ENCODE measurements at places on chromosomes 6 and 20.

DNA sequence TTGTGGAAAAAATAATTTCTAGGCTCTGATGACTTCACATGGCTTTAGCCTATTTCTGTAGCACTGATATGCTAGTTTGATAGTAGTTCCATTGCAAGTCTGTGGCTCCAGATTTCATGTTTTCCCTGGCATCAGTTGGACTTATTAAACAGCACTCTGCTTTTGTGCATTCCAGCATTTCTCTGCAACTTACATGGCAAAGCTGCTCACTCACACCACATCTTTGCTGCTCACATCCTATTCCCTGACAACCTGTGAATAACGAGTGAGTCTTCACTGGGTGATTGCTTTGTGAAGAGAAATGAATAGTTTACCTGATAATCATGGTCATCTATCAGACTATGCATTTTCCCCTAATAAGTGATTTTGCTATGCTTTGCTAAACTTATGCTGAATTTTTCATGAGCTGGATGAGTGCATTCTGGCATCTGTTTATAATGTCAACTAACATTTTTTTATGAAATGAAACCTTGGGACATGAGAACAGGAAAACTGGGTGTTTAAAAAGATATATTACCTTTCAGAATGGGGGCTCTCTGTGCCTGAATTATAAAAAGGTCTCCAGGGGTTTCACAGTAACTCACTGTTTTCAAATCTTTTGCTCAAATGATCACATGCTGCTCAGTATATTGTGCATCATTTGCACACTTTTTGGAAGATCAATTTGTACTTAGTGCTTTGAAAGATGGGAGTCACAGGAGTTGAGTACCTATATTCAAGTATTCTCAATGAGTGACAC lies 301.8 kb downstream of the TBC1D32 start:
- no peak for DNase-seq

- DNase-seq, result no peak
Observed at GRCh38 chr20:57435498-57436222, 44.5 kb downstream of the RBM38 start.

GRCh38 chr6:475314-475713 lies 83.8 kb downstream of the IRF4 start:
- DNase-seq, result no peak

- no peak for DNase-seq
Observed at GRCh38 chr6:118648866-118649554, 2.4 kb downstream of the CEP85L start.

DNA sequence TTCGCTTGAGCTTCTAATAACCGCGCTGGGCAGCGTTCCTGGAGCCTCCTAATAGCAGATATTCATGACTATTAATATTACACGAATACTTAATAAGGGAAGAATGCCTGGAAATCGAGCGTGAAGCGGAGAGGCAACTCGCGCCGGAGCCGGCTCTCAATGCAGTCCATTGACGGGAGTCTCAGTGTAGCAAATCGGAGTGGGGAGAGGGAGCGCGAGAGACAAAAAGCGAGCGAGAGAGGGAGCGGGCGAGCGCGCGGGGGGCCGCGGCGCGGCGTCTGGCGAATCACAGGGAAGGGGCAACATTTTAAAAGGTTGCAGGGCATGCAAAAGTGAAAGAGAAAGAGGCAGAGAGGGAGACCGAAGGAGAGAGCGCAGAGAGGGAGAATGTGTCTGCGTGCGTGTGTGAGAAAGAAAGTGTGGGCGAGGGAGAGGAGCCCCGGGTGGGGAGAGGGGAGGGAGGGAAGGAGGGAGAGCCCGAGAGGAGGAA lies 2.9 kb downstream of the TFAP2A start:
- peak; percentile 31 for DNase-seq

DNA sequence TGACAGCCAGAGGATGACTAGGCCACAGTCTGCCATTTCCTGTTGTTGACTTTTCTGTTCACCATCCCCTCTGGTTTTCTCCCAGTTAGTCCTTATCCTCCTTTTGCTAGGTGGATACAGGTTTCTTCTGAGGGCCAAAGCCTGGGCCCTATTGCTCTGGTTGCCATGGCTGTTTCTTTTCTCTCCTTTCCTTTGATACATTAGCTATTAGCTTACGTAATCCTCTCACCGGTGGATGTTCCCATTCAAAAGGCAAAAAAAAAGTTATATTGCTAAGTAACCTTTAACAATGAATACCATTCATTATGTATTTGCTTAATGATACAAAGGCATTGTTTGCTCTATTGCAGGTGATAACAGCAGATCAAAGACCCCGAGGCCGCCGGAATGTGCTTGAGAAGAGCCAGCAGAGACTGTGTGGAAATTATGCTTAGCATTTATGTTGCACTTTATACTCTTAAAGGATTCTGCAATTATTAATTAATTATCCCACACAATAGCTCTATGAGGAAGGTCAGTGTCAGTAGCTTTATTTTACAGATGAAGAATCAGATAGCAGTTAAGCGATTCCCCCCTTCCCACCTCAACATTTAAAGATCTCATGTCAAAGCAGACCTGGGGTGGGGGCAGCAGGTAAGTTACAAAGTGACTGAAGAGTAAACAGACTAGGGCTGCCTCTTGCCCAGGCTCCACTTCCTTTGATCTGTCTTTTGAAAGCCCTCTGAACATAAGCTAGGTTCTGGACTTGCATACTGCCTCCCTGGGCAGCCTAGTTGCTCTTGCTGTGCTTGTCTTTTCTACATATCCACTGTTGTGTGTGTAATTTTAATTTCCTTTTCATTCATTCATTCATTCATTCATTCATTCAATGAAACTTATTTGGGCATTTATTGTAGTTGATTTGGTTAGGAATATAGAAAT lies 14.5 kb upstream of the TFB1M start:
- no peak for DNase-seq

DNA sequence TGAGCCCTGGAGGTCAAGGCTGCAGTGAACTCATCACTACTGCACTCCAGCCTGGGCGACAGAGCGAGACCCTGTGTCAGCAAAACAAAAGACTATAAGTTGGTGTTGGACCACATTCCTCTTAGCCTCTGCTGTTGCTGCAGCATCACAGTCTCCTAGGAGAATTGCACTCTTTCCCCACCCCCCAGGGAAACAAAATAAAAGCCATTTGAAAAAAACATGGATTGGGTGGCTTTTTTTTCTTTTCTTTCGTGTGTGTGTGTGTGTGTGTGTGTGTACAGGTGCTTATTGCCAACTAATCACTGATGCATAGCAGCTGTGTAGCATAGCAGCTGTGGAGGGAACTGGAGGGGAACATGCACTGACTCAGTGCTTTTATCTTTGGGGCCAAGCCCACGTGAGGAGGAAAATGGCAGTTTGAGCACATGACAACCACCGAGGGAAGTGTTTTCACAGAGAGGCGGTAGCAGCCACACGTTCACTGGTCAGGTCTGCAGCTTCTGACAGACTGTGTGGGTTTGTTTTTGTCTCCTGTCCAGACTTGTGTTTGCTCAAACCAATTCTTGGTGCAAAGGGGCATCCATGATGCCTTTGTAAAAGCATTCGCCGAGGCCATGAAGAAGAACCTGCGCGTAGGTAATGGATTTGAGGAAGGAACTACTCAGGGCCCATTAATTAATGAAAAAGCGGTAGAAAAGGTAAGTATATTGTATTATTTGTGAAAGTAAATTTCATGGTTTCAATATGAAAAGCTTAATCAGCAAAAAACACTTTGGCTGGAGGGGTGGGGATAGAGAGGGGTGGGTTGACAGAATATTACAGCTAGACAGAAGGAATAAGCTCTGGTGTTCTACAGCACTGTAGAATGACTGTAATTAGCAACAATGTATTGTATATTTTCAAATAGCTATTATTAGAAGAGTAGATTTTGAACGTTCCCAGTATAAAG lies 27.7 kb downstream of the ALDH5A1 start:
- no peak for DNase-seq

DNA sequence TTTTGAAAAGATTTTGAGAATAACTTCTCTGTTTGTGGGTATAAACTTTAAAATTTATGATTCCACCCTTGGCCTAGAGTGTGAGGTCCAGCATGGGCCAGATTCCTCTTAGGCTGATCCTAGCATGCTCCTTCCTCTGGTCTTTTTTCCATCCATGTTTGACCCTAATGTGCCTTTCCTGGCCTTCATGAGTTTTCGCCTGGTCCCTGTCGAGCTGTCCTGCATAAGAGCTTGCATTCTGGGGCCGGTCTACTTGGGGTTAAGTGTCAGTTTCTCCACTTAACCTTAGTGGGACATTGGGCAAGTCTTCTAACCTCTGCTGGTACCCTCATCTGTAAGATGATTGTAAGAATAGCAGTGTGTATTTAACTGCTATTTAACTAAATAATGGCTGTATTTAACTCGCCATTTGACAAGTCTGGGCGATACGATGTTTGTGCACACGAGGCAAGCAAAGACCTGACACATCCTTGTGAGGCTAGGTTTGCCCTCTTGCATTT lies 40.7 kb upstream of the TAGAP start:
- no peak for DNase-seq

DNA sequence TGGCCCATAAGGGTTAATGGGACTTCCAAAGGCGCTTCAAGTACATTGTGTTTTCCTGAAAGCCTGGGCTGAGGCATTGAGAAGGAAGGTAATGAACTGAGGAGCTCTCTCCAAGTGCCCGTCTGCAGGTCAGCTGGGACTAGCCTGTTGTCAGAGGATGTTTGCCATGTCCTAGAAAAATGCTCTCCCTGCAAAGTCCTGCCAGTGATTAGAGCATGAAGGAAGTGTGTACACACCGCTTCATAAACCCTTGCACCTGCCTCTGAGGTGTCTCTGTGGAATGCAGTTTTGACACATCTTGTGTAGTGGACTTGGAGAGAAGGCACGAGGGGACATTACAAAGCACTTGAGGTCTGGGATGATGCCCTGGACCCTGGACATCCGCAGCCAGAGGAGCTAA lies 506.7 kb downstream of the KIF16B start:
- DNase-seq, result no peak

DNA sequence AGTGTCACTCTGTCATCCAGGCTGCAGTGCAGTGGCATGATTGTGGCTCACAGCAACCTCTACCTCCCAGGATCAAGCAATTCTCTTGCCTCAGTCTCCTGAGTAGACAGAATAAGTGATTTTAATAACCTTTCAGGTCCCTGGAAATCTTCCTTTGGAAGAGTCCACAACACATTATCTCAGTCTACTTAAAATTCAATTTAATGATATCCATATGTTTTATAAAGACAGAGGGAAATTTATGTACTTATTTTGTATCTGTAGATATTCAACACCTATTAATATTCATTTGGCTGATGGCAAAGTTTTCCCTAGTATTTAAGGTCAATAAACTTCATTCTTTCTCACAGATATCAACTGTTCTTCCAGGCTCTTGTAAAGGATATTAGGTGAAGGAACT lies 881.4 kb upstream of the GJE1 start:
- no peak for DNase-seq

DNA sequence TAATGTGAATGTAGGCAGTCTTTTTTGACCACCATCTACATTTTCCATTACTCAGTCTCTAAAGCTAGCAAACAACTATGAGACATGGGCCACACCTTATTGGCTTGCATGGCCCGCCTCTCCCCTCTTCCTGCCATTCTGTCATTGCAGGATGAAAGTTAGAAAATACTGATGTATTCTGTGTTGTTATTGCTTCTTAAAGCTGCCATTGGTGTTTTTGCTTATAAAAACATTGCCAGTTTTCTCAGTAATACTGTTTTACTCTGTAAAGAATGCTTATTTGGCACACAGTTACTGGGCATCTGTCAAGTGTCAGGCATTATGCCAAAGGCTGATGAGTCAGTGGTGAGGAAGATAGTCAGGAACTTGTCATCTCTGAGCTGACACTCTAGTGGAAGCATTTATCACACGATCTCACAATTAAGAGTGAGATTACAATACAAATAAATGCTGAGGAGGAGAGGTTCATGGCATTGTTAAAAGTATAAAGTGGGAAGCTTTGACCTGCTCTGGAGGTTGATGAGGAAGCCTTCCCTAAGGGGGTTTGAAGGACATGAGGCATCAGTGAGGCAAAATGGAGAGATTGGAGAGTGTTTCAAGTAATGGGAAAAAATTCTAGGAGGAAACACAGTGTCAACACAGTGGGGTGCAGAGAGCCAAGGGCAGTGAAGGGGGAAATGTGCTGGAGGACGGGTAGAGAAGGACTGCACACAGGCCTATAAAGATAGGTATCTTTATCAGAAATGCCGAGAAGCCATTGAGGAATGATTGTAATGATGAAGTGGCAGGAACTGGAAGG lies 14.7 kb downstream of the KLHL32 start:
- DNase-seq, result peak; percentile 70

DNA sequence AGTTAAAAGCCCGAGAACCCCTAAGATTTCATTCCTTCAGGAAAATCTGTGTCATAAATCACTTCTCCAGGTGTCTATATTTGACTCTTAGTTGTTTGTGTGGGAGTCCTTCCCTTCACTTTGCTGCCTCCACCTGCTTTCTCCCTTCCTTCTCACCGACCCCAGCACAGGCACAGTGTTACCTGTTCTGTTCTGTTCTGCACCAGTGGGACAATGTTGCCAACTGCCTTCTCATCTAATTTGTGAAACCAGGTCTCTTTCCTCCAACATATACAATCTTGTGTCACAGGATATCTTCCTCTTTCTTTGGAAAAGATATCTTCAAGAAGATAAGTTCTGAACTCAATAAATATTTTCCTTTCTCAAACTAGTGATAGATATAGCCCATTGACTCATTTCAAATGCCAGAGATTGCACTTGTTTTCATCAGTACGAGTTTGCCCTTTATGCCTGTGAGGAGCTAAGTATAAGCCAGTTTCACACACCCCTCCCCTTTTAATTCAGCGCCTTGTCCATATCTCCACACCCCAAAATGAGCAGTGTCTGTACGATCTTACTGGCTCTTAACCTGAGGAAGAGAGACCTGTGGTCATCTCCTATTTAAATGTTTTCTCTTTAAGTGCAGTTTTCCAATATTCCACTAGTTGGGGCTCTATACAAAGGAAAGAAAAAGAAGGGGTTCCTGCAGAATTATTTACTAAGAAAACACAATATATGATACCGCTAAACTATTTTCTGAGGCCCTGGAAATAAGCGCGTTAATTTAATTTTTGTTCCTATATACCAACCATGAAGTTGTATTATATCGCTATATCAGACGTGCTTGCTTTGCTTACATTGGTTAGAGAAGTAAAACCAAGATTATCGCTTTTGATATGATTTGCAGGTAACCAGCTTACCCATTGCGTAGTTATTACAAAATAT lies 81.6 kb upstream of the PREP start:
- DNase-seq, result peak; percentile 62

DNA sequence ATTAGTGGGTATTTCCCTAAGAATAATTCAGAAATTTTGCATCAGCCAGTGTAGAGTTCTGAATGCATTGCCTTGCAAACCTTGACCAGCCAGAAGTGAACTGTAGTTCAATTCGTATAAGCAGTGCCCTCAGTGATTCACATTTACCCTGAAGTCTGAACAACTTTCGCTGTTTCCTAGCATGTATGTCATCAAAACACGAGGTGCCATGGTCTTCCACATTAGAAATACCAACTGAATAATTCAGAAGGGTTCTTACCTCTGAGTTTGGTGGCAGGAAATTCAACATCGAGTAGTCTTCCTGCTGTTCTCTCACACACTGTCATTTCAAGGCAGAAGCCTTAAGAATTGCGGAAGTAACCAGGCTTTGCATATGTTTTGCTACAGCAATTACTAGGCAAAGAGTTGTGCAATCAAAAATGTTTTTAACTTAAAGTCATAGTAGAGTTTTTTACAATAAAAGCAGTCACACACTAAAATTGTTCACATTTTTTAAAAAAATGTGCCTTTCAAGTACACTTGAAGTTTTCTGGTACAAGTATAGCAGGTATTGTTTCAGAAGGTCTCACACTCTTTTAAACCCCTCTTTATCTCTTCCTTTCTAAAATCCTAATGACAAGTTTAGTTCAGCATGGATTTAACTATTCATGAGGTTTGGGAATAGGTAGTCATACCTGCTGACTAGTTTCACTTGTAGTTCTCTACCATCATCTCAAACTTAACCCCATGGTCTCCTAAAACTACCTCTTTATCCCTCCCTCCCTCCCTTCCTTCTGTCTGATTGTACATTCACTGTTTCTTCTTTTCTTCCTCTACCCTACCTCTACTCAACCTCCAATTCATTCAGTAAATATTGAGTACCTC lies 118.3 kb downstream of the STXBP5 start:
- peak; percentile 56 for DNase-seq

All from fibroblast of skin of right biceps (primary cell).